ENCODE measurements at places on chromosomes 2 and 18.

GRCh38 chr2:235568431-235568830, 74.6 kb downstream of the AGAP1 start:
- DNase-seq, result no peak

DNA sequence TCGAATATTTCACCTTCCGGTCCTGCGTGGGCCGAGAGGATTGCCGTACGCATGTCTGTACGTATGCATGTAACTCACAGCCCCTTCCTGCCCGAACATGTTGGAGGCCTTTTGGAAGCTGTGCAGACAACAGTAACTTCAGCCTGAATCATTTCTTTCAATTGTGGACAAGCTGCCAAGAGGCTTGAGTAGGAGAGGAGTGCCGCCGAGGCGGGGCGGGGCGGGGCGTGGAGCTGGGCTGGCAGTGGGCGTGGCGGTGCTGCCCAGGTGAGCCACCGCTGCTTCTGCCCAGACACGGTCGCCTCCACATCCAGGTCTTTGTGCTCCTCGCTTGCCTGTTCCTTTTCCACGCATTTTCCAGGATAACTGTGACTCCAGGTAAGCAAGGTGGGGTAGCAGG, at the start of gene SERPINB5:
TSS of gene SERPINB5 (plus strand) at position 291 of the 400 bp plus-strand sequence. CDS start 7,471 bp downstream, outside the sequence.
- no peak for DNase-seq

GRCh38 chr18:70390371-70391090, 101.7 kb downstream of the SOCS6 start:
- DNase-seq, result peak; percentile 49

GRCh38 chr18:24915547-24915946, 436.4 kb downstream of the ZNF521 start:
- DNase-seq, result peak; percentile 16

GRCh38 chr18:75173125-75173432, 35.9 kb downstream of the PTGR3 start:
- peak; percentile 24 for DNase-seq

DNA sequence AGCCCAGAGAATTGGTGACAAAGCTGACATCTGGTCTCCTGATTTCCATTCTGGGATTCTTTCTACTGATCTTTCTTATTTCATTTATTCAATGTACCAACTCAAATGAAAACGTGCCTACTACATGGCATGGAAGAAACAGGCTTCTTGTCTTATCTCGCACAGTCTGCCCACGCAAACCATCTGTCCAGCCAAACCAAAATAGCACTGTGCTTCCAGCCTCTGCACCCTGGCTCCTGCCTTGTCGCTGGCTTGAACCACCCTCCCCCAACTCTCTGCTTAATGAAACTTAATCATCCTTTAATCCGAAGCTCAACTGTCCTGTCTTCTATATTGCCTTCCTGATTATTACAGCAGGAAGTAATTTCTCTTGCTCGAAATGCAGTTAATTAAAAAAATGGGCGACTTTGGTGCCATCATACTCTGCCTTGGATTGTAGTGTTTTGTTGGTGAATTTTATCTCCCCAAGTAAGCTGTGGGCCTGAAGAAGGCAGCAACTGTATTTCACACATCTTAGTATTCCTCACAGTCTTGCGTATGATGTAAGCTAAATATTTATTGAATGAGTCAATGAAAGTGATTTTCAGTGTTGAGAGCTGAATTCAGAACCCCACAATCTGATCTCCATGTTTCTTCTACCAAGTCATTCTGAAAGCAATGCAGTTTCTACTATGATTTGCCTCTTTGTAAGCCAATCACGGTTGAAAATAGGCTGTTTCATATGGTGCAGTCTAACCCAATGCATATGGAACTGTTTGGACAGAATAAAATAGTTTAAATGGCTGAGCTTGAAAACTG, 190.8 kb downstream of the TMEM247 start:
- DNase-seq, result peak; percentile 57
